ENCODE measurements at places on chromosomes 11 and 22.

GRCh38 chr22:39734866-39735265 is 158.7 kb downstream of the ENTHD1 start:
- no peak for DNase-seq

DNA sequence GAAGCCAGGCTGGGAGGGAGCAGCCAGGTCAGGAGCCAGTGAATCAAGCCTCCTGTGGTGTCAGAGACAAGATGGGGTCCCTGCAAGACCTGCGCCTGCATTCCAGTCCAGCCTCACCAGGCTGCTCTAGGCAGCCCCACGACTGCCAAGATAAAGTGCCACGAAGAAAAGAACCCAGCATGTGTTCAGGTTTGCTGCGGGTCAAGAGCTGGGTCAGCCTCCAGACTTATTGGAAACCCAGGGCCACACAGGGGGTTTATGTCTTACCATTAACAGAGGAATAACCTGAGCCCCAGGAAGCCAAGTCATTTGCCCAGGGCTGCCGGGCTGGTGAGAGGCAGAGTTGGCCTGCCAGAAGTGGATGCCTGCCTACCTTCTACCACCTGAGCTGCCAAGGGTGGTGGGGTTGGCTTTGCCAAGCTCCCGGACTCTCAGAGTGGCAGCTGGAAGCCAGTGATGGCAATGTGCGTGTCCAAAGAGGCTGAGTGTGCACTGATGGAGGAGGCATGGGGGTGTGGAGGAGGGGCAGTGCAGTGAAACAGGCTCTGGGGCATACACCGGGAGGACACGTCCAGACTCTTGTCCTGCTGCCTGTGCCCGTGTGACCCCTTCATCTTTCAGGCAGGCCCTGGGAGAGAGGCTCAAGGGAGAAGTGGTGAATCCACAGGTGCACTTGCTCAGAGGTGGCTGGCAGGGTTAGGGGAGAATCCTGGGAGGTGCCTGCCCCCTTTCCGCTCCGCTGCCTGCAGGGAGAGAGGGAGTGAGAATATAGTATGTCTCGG is 1.7 kb downstream of the RASD2 start:
- no peak for DNase-seq

- DNase-seq = peak; percentile 52
Observed at GRCh38 chr11:59158206-59159068, 13.5 kb upstream of the DTX4 start.

- DNase-seq = no peak
Observed at GRCh38 chr11:80822308-80822707, 1381.5 kb upstream of the TENM4 start.

- DNase-seq = no peak
Observed at GRCh38 chr11:77592727-77593126, 3.0 kb downstream of the AQP11 start.

DNA sequence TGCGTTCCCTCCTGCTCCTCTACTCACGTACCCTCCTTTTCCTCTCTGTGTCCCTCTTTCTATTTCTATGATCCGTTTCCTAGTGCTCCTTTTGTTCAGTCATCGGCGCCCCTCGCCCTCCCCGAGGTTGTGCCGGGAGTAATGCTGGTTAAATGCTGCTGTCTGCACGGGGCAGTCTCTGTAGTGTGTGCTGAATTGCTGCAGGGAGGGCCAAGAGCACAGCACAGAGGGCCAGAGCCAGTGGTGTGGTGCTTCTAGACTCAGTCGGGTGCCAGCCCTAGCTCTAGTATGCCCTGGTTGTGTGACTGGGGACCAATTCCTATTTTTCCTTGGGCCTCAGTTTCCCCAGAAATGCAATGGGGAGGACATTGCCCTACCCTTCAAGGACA is 98.3 kb downstream of the PKNOX2 start:
- DNase-seq = peak; percentile 23

- no peak for DNase-seq
Observed at GRCh38 chr11:76634886-76635285, 35.7 kb downstream of the LRRC32 start.

GRCh38 chr11:36240801-36241200 is 48.4 kb downstream of the COMMD9 start:
- DNase-seq = no peak

GRCh38 chr11:40183073-40184064 is 1276.1 kb downstream of the LRRC4C start:
- DNase-seq = no peak

- DNase-seq = no peak
Observed at GRCh38 chr11:73274722-73275380, 2.7 kb downstream of the P2RY6 start.

- no peak for DNase-seq
Observed at GRCh38 chr11:131609337-131609736, 238.9 kb downstream of the NTM start.

DNA sequence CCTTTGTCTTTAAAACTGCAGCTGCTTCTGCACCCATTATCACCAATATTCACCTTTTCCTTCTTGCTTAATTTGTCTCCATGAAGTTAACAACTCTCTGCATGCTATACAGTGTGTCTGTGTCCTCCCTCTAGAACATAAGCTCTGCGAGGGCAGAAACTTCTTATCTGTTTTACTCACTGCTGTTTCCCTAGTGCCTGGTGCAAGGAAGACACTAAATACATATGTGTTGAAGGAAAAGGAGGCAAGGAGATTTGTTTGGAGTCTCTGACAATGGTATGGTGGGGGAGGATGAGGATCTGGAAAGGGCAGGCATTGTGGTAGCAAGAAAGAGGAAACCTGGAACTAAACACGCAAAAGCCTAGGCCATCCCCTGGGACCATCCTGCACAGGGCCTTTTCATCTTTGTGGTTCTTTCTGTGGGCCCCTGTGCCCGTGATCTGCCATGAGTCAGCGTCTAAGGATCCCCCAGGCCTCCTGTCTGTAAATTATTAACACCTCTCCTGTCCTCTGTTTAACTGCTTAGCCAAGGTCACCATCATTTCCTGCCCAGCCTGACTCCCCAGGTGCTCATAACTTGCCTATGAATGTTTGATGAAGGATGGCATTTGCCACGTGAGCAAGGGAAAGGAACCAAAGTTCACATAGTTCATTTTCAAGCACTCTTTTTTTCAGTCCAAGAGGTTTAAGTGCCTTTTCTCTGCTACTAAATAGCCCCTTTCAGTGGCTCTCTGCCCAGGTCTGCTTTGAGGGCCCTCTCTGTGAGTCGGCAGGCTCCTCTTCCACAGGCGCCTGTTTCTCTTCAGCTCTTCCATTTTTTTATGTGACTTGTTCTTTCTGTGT is 131.1 kb downstream of the RASSF10 start:
- DNase-seq = no peak

DNA sequence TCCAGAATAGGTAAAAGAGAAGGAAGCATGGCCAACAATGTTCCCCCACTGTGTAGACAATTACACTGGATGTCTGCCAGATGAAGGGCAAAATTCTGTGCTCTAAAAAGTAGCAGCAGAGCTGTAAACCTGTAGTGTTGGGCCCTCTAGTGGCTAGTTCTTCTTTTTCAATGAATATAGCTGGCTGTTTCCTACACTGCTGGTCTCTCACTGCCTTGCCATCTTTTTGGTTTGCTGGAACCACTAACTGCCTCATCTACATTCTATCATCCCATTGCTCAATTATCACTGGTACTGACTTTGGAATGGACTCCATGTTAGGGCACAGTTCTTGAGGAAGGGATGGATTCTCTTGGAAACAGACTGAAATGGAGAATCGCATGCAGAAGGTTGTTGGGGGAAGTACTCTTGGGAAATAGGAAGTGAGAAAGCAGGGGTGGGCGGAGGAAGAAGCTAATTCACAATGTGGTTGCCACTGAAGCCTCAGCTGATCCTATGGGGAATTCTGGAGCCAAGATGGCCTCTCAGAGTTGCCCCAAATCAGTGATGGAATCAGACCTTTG is 17.9 kb downstream of the KCNE3 start:
- peak; percentile 61 for DNase-seq

DNA sequence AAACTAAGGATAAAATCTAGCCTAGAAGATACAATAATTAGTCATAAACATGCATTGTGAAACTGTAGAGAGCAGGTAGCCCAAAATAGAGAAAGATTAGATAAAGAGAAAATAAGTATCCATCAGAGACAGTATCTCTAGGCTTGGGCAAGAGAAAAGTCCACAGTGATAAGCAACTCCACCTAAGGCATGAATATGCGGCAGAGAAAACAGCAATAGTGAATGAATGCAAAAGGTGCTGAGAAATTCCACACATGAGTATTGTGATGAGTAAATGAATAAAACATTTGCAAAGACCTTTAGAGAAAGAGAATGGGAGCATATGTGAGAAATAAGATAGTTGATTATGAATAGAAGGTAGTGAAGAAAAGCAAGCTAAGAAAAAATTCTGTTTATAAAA is 8.7 kb downstream of the MS4A2 start:
- DNase-seq = no peak

DNA sequence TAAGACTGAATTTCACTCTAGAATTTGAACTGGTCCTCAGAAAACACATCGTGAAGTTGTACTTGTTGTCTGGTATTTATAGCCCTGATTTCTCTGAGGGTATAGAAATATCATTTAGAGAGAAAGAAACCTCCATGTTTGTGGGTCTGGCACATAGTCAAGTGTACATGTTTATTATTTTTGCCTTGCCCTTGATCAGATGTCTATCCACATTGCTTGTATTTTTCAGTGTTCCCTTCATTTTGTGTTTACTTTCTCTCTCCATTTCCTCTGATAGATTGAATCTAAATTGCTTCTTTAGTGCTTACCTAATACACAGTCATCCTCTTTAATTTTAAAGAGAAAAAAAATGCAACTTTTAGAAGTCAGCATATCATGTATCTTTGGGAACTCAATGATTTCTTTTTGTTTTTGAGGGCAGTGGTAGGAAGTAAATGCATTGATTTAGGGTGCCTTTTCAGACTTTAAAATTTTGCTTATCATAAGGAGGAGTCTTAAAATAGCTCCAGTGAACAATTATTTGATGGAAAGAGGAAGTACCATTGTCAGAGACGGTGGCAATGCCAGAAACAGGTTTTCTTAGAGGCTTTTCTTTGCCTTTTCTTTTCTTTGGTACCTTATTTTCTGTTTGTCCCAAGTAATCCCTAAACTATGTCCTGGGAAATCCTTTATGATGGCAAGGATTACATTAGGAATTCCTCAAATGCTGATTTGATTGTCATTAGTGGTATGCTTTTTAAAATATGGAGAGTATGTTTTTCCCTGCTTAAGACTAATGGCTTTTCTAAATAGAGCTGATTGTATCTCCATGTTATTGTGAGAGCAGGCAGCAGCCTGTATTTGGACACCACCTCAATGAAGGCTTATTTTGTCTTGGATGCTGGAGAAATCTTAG is 29.8 kb upstream of the TECTA start:
- no peak for DNase-seq

DNA sequence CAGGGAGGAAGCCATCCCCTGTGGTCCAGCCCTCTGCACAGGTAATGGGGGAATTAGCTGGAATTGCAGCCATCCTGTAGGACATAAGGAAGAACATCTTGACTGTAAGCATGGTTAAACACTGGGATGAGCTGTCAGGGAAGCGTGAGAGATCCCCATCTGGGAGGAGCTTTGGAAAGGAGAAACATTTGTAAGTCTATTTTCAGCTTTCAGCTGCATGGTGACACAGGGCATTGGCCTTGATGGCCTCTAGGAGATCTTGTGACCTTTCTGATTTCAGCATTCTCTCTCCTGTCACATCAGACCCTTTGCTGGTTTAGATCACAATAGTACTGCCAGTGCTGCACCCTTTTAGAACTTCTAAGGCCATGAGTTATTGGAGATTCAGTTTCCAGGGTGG is 47.1 kb downstream of the BCR start:
- DNase-seq = no peak

GRCh38 chr11:26287067-26287518 is 44.8 kb upstream of the ANO3 start:
- DNase-seq = no peak

- DNase-seq = no peak
Observed at GRCh38 chr22:44944883-44945601, 64.8 kb downstream of the PHF21B start.

GRCh38 chr11:112511271-112511670 is 250.6 kb upstream of the PLET1 start:
- DNase-seq = peak; percentile 48

- DNase-seq = no peak
Observed at GRCh38 chr22:42160251-42160650, 29.6 kb upstream of the CYP2D6 start.

GRCh38 chr11:116044941-116045340 is 540.7 kb upstream of the CADM1 start:
- no peak for DNase-seq

DNA sequence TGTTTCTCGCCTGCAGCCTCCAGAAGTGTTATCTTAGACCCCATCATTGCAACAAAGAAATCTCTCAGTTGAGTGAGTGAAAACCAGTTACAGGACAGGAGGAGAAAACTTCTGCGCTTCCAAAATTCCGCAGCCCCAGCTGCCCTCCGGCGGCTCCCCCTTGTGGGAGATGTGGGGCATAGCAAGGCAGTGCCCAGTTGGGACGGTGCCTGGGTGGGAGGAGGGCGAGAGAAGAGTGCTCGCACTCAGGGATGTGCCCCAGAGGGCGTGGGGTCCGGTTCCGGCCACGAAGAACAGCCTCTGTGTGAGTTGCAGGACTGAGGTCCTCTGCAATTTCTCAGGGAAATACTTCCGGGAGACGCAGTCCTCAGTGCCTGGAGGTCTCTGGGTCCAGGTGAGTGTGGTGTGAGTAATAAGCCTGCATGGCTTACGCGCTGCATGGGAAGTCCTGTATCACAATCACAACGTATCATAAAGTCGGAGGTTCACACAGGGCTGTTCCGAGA is 87.0 kb upstream of the BLID start:
- peak; percentile 56 for DNase-seq

GRCh38 chr11:11400635-11401232 is 47.7 kb upstream of the CSNK2A3 start:
- DNase-seq = no peak

DNA sequence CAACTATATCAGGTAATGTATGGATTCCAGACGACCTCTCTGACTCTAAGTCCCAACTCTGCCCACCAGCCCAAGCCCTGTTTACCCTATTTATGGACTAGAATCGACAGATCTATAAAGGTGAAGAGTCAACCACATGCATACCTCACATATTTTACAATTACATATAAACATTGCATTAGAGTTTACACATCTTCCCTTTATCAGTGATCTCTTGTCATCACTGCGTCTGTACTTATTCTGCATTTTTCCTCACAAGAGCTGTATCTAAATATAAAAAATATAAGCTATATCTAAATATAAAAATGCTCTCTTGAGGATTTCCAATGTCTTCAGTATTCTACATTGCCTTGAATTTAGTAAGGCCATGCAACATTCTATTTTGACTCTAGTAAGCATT is 8.5 kb downstream of the FIBIN start:
- DNase-seq = no peak

GRCh38 chr11:27361649-27362431 is 1.2 kb downstream of the CCDC34 start:
- DNase-seq = no peak

GRCh38 chr22:46587492-46588278 is 32.5 kb upstream of the GRAMD4 start:
- DNase-seq = no peak

GRCh38 chr11:83364500-83365045 is 78.4 kb upstream of the CCDC90B start:
- DNase-seq = no peak

- DNase-seq = no peak
Observed at GRCh38 chr11:124748481-124749343, 3.3 kb downstream of the VSIG2 start.
